Metanephros (tissue), 2 donors: ENCODE measurements at places on chromosomes 2 and 18. TPM values are rescaled to one million over a fixed set of nuclear protein-coding genes. Genes with fewer than 3 reads are reported as not detected.

Gene ALKAL2
- 2.7 TPM for total RNA-seq

Gene MATN3
- 1.5 TPM for total RNA-seq

Gene RAB6D
- total RNA-seq: not detected

Gene TUBB8B
- total RNA-seq: not detected

Gene C18orf32
- total RNA-seq: 21.6 TPM

Gene TDRD15
- 0.06 TPM for total RNA-seq

Gene SERPINB11
- not detected for total RNA-seq

Gene ST6GAL2
- 21.7 TPM for total RNA-seq

Gene RAB17
- 10.6 TPM for total RNA-seq

Gene DSG1
- total RNA-seq: 0.06 TPM

Gene LBX2
- 1.1 TPM for total RNA-seq

Gene SESTD1
- 48.3 TPM for total RNA-seq

Gene PCARE
- 0.18 TPM for total RNA-seq

Gene POMC
- 7.8 TPM for total RNA-seq

Gene RGPD4
- total RNA-seq: not detected

Gene MPP4
- total RNA-seq: 0.23 TPM

Gene ACTR3
- total RNA-seq: 115 TPM

Gene CLHC1
- 18.7 TPM for total RNA-seq

Gene TBR1
- 0.29 TPM for total RNA-seq

Gene TUBA4B
- total RNA-seq: not detected

Gene NUP35
- total RNA-seq: 34.6 TPM
